ENCODE measurements at places on chromosomes 13 and 19.

DNA sequence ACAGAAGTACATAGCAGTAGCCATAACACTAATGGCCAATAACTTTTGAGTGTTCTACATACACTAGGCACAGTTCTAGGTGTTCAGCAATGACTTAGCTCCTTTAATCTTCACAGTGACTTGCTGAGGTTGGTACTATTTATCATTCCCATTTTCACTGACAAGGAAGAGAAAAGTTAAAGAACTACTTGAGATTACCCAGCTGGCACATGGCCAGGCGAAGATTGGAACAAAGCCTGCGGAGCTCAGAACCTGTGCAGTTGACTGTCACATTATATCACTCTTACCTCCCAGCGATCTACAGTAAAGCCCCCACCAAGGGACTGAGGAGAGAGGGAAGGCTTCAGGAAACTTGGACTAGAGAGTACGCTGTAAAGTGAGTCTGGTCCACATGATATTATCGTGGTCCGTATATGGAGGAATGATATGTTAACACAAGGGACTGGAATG is 42.4 kb upstream of the WDFY2 start:
- no peak for DNase-seq

GRCh38 chr19:36009220-36009619 is 607 bp upstream of the SYNE4 start:
- no peak for DNase-seq

GRCh38 chr13:92806215-92806614 is 420.4 kb upstream of the GPC6 start:
- DNase-seq = no peak

- no peak for DNase-seq
Measured at GRCh38 chr13:37144661-37145060, 39.2 kb upstream of the CSNK1A1L start.

DNA sequence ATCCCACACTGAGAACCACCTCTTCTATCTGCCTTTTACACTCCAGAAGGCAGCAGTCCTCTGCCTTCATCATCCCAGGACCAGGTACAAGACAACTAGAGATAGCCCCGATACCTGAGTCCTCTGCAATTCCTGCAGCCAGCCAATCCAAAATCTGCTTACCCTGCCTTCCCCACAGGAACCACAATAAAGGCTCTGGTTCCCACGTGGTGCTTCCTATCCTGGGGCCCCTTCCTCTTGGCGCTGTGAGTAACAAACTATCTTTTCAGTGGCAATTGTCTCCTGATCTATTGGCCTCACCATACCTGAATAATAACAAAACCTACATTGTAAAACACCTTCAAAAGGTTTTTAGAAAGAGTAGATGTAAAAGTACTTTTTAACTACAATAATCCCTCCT is 63.1 kb downstream of the ZDHHC20 start:
- DNase-seq = no peak

DNA sequence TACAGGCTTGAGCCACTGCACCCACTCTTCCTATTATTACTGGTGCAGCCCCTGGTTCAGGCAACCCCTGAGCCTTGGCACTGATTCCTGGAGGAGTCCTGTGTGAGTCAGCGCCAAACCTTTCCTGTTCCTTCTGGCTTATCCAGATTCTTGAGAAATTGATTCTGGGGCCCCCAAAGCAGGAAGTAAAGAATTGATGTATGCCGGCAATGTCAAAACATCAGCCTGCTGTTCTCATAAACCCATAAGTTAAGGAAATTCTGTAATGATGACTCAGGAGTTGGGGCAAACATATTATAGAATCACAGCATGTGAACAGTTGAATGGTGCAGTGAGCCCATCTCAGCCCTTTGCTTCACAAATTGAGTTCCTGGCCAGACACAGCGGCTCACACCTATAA is 1.4 kb upstream of the OR7G3 start:
- no peak for DNase-seq

GRCh38 chr13:41942462-41943094 is 18.3 kb downstream of the VWA8 start:
- DNase-seq = no peak

DNA sequence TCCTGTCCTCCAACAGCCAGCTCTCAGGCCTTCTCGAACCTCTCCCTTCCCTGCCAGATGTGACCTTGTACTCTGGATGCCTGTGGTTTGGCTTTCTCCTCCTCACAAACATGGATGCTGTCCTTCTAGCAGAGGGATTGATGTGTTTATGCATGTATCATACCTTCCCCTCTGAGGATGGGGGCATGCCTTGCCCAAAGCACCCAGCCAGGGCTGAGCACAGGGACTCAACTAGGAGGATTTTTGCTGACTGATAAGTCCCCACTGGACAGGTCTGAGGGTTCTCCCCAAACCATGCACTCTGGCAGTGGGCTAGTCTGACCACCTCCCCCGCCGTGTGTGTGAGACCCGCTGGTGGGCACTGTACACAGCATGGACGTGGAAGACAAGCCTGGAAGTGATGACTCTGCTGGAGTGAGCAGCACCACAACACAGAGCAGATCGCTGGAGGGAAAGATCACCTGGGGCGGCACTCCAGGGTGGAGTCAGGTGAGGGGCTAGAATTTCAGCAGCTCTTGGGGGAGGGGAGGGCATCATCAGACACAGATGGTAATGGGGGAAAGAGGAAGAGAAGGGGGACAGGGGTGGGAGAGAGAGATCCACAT is 360.3 kb upstream of the ZNF507 start:
- no peak for DNase-seq

GRCh38 chr19:1363599-1363998 is 20.1 kb upstream of the NDUFS7 start:
- DNase-seq = peak; percentile 50

DNA sequence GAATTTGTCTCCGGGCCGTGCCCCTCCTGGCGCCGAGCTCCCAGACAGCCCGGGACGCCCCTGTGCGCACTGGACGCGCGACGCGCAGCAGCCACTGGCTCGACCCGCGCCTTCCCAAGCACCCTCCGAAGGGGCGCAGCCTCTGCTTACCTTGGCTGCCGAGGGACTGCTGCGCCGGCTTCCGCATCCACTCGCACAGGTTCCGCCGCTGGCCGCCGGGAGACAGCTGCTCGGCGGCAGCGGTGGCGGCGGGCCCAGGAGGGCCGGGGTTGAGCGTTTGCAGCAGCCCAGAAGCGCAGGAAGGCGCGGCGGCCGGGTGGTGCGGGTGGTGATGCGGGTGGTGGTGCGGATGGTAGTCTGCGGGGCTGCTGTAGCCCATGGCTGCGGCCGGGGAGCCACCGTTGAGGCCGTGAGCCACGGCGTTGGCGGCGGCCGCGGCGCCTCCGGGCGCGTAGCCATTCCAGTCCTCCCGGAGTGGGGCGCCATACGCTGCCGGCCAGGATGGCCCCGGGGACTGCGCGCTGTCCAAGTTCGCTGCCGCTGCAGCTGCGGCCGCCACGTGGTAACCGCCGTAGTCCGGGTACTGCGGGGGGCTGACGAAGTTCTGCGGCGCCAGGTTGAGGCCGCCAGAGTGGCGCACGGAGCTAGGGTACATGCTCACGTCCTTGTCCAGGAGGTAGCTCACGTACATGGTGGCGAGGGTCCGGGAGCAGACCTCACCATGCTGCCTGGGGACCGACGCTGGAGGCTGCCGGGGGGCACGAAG is 616 bp downstream of the CDX2 start:
- DNase-seq = no peak

DNA sequence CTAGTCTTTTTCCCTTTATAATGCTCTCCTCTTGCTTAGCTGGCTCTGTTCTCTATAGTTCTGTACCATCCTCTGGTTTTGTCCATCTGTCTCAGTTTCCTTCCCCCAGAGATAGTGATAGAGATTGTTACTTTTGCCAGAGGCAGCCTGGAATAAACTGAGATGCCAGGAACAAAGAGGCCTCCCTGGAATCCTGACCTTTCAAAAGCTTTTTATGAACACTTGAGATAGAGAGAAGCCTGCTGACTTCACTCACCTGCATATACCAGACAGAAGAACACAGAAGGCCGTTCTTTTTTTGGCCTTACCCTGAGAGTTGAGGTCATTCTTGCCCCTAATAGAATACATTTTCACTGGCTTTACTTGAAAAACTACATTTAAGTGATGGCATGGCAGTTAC is 150.2 kb downstream of the LHFPL6 start:
- DNase-seq = no peak

- no peak for DNase-seq
Measured at GRCh38 chr13:67147342-67148133, 82.6 kb downstream of the PCDH9 start.

DNA sequence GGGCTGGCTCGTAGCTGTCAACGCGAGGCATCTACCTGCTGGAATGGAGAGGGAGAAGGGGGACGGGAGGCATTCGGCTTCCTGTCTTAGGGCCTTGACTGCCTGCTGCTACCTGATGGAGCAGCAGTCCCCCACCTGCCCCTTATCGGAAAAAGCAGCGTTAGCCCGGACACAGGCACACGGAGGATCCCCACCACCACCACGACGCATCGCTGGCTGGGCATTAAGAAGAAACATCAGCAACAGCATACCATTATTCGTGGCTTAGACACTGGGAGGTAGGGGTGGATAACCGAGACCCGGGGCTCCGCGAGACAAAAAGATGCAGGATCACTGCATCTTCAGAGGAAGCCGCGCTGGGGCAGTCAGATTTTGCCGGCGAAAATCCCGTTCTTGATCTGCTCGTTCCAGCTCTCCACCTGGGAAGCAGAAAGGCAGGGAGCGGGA is 1.1 kb downstream of the COX6B2 start:
- DNase-seq = no peak

- DNase-seq = no peak
Measured at GRCh38 chr19:46296722-46297461, at the start of gene HIF3A. Gene HIF3A, plus strand, starts transcription at chr19:46297042. Its CDS starts 35 bp downstream, at chr19:46297077.

- DNase-seq = no peak
Measured at GRCh38 chr13:45940061-45940460, 88.5 kb upstream of the SIAH3 start.

- DNase-seq = no peak
Measured at GRCh38 chr13:20952838-20953237, 50.3 kb upstream of the XPO4 start.

- DNase-seq = no peak
Measured at GRCh38 chr13:36629057-36629385, 44.8 kb upstream of the SERTM1 start.

- no peak for DNase-seq
Measured at GRCh38 chr19:13337181-13337580, 169.1 kb downstream of the CACNA1A start.

GRCh38 chr13:82698941-82699340 is 1183.3 kb downstream of the SLITRK1 start:
- DNase-seq = no peak

DNA sequence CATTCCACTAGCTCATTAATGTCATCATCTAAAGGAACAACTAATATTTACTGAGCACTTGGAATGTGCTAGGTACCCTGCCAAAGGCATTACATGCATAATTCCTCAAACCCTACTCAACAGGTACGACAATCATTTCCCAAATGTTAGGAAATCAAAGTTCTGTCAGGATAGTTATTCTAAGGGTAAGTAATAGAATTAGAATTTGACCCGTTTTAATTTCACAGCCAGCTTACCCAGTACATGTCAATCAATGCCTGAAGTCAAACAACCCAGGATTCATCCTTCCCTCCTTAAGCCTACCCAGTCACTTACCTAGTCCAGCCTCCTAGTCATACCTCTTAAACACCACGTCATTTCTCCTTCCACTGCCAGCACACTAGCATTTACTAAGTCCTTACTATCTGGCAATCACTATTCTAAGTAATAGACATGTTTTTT is 2.4 kb downstream of the LNX2 start:
- DNase-seq = no peak

DNA sequence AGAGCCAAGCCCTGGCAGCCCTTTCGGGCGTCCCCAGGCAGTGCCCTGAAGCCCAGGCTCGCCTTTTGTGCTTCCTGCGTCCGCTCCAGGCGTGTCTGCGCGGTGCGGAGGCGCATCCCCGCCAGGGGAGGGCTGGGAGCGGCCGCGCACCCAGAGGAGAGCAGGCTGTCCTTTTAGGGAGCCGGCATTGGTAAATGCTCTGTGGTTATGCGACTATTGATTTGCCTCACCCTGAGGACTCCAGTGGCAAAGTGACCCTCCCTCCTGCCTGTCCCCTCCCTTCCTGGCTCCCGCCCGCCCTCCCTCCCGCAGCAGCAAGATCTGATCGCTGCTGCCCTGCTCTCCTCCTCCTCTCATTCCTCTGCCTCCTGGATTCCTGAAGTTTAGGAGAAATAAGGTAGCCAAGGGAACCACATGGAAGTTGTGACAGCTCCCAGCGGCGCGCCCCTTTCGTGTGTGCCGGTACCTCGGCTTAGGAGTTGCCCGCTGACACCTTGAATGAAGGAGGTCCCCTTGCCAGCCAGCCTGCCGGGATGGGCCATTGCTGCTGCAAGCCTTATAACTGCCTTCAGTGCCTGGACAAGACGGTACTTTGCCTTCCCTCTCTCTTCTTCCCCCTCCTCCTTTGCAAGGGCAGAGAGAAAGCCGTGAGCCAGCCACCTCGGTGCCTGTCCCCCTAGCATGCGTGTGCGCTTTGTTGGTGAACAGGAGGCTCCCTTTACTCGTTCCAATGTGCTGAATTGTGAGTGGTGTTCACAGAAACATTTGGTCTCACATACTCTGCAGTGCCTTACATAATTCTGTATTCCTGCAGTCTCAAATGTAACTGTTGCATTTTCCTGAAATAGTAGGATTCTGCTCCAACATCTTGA is 166.9 kb downstream of the SLC7A1 start:
- no peak for DNase-seq

- no peak for DNase-seq
Measured at GRCh38 chr13:30848332-30849027, 57.6 kb upstream of the MEDAG start.

DNA sequence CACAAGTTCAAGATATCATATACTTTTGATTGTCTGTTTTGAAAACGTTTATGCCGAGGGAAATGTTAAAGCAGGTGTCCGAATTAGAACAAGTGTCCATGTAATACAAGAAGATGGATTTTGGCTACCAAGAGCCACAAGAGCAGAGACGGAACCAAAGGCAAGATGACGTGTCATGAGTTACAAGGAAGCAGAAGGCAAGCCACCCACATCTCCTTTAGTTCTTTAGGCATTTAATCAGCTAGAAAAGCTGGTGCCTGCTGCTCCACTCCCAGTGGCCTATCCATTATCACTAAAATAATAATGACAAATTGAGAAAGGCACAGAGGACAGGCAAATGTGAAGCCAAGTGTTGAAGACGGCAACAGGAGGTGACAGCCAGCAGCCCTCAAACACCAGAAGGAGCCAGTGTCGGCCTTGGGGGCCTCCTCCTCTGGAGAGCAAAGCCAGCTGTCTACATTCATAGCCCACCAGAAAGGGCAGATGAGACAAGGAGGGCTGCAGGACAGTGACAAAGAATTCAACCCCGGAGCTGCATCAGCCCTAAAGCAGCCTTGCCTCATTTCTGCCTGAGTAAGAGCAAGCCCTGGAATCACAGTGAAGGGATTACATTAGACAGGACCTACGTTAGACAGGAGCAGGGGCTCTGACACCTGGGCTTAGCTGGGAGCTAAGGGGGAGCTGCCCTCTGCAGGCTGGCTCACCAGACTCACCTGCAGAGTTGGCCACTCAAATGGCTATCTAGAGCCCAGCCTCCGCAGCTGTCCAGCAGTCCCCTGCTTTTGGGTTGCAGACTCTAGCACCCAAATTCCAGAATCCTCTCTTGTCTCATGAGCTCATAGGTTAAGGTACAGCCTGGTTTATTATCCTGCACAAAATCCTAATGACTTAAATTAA is 569.9 kb downstream of the UQCRFS1 start:
- DNase-seq = no peak
